ENCODE measurements at places on chromosomes 7 and 10.

DNA sequence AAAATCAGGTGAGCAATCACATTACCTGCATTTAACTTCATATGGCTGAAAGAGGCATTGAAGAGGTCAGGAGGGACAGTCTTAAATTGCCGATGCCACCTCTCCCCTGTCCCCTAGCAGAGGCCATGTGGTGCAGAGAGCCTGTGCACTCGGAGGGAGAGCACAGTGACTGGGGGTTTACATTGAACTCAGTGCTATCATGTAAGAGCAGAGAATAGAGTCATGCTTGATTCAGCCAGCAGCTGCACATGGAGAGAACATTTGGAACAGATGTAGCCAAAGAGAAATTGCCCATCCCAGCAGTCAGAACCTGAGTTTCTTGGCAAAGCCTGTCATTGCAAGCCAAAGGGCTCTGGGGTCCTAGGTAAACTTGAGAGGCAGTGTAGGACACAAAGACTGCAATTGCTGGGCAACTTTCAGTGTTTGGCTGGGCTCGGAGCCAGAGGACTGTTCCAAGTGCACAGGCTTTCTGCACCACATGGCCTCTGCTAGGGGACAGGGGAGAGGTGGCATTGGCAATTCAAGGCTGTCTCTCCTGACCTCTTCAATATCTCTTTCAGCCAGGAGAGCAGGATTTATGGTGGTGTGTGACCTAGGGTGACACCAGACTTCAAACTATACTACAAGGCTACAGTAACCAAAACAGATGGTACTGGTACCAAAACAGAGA, 267.1 kb downstream of the REEP3 start:
- no peak for DNase-seq

GRCh38 chr10:21496343-21497176, 28.9 kb downstream of the SKIDA1 start:
- DNase-seq: peak; percentile 75

DNA sequence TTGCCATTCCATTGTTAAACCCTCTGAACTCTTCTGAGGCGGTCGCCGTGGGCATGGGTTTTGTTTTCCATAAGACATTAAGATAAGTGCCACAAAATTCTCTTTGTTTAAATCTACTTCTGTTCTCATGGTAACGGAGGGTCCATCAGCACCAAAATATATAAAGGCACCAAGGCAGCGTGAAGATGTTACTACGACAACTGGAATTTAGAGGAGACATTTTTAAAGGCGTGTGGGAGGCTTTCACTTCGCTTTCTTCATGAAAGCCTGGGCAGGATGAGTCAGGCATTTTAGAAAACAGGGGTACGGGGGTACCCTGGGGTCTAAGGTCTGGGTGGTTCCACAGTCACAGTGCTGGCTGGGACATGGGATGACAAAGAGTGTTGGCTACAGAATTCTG, 34.0 kb downstream of the SMKR1 start:
- DNase-seq: no peak

DNA sequence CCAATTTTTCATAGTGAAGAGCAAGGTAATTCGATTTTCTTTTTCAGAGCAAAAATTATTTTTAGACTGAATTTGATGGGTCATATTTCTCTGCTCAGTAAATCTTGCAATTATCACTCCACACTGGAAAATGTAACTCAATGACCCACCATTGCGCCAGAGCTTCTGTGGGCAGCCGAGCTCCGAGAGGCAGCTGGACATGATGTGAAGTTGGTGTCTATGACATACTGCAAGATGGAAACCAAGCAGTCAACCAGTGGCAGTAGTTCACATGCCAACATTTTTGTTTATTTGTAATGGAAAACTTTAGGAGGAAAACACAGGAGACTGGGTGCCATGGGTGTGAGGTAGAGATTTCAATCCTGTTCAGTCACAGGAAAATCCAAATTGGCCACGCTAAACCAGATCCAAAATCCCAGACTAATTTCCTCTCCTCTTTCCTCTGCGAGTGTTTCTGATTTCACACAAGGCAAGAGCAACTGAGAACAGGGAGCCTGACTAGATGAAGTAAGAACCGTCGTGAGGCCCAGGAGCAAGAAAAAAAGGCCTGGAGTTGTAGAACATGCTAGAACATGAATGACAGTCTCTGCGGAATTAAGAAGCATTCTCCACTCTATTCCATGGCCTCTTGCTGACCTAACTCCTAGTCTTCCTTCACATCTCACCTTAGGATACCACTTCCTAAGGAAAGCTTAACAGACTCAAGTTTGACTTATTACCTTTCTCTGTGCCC, 39.3 kb downstream of the CALD1 start:
- no peak for DNase-seq

DNA sequence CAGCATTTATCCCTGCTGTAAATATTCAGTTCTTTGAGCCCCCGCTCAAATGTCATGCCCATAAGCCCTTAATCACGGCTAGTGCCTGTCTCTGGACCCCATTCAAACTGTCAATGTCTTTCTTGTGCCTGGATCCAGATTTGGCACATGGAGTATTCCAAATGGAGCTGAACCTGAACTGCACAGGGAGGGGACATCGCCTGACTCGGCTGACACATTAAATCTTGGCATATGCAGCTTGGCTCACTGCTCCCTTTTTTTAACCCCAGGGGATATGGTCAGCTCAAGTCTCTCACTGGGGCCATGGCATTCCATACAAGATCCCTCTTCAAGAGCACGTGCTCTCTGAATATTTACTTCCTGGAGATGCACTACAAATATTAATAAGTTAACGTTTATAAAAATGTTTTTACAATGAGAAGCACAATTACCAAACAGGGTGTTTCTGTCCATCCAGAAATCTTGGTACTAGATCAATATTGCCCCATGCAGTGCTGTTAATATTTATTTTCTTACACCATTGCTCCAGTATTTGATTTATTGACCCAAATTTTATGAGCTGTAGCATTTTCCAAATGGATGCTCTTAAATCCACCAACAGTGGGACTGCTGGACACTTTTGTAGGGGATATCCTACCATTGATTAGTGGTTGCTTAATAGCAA, 57.4 kb downstream of the FGFR2 start:
- no peak for DNase-seq

GRCh38 chr10:114879093-114879492, 57.5 kb downstream of the FHIP2A start:
- DNase-seq: no peak

GRCh38 chr7:152594801-152595200, 81.1 kb downstream of the XRCC2 start:
- DNase-seq: no peak

- DNase-seq: no peak
Observed at GRCh38 chr7:47148536-47149207, 433.2 kb downstream of the TNS3 start.

- DNase-seq: no peak
Observed at GRCh38 chr7:1227814-1228544, 4.7 kb upstream of the UNCX start.

DNA sequence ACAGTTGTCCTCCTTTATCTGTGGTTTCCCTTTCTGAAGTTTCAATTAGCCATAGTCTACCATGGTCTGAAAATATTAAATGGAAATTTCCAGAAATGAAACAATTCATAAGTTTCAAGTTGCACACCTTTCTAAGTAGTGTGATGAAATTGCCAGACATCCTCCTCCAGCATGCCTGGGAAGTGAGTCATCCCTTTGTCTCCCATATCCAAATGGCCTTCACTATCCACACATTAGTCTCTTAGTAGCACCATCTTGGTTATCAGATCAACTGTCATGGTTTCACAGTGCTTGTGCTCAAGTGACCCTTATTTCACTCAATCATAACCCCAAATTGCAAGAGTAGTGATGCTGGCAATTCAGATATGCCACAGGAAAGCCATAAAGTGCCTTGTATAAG, 83.4 kb upstream of the PPP1R9A start:
- no peak for DNase-seq
